NCI-H2107 (cell line): ENCODE measurements at places on chromosomes 1 and 21.

DNA sequence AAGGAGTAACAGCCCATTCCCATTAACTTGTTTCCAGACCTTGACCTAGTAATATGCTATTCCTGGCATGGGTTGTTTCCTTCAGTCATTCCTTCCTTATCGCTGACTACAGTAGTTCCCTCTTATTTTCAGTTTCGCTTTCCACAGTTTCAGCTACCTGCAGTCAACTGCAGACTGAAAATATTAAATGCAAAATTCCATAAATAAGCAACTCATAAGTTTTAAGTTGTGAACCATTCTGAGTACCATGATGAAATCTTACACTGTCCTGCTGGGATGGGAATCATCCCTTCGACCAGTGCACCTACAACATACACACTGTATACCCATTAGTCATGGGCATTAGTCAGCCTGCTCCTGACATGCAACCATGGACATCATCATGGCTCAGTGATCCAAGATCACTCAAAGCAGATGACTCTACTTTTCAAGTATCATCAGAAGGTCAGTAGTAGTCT lies 66.7 kb downstream of the CCDC30 start:
- DNase-seq, result no peak

GRCh38 chr1:114756009-114756892 lies 1.5 kb downstream of the CSDE1 start:
- no peak for DNase-seq

GRCh38 chr1:82377201-82377884 lies 576.6 kb downstream of the ADGRL2 start:
- no peak for DNase-seq

DNA sequence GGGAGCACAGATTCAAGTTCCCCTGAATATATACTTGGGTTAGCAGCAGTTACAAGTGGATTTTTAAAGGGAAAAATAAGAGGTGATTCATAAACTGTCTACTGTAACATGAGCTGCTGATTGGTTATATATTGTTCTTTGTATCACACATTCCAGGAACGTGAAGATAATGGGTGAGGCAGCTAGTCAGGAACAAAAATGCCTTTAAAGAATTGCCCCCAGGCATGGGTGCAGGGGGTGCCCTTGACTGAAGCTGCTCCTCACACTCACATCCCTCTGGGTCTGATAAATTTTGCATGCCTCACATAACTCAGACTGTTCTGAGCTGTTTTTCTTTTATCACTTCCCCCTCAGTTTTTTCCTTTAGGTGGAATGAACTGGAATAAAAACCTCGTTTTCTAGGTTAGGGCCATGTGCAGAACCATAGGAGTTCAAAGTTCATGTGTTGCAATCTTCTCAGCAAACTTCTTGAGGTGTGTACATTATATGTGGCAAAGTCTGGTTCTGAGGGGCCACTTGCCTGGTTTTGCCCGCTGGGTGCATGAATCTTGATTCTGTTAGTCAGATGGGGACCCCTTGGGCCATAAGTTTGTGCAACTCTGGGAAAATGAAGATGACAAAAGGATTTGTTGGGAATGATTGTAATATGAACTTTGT lies 21.1 kb downstream of the TBX19 start:
- DNase-seq, result no peak

DNA sequence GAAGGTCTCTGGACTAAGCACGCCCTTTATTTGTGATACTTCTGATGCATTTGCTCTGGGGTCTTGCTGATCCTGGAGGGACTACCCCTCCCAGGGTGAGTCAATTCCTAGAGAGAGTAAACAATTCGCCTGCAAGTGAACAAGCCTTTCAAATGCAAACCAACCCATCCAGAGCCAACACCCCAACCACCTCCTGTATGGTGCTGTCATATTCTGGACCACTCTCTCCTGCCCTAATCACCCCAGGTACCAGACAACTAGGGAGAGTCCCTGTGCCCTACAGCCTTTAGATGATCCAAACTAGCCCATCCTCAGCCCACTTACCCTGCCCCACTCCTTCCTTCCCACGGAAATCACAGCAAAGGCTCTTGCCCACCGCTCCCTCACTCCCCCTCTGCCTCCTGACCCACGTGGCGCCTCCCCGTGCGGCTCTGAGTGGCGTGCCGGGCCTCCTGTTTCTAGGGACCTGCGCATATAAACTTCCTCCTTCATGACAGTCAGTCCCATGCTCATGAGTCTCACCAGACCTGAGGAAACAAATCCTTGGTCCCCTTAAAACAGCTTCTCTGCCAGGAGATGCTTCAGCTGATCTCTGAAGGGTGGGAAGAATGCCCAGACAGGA lies 37.2 kb downstream of the ACTA1 start:
- DNase-seq, result no peak

- DNase-seq, result no peak
These were observed 14.3 kb upstream of the RGS1 start for GRCh38 chr1:192561301-192561700.

DNA sequence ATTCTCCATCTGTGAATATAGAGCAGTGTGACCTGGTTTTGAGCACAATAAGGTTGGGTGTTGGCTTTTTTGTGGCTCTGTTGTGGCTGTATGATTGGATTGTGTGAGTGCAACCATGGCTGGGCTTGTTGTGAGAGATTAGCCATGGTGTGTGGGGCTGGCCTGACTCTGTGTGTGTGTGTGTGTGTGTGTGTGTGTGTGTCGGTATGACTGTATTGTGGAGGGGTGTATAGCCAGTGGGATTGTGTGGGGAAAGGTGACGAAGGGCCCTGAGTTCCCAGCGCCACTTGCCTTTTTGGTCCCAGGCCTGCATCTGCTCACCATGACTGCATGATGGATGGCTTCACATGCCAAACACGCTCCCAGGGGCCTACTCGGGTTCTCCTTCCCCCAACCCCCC lies 5.9 kb upstream of the SLC6A9 start:
- no peak for DNase-seq

DNA sequence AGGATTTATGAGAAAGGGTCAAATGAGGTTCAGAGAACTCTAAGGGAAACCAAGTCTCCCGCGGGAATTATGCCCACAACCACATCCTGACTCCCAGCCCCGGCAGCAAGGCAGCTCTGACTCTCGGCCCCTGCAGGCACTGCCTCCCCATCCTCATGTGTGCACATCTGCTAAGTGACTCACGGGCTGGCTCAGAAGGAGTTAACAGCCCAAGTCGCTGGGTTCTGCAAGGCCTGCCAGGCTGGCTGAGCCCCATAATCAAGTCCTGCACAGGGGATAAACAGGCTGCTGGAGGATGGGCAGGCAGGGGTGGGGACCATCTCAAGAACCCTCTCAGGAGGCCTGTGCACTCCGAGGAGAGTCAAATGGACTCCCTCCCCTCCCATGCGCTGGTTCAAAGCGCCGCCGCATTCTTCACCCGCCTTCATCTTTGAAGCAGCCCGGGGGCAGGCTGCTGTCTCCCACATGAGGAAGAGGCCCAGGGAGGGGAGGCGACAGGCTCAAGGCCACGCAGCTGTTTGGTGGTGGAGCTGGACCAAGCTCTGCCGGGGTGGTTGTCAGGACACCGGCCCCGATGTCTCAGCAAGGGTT lies 344.3 kb downstream of the MATN1 start:
- DNase-seq, result no peak

DNA sequence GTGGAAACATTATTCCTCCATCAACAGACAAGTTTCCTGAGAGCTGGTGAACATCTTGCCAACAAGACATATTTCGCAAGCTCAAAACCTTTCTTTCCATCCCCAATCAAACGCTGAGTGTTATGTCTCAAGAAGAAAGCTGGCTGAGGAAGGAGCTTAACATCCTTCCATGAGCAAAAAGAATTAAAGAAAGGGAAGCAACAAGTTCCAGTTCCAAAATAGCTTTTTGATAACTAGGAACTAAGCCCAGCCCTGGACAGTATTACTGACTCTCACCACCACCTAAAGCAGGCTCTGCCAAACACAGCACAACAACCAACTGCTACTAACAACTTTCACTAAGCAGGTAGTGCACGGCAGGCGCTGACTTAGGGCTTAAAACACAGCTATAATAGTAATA lies 50.2 kb downstream of the CAPZB start:
- DNase-seq, result no peak

DNA sequence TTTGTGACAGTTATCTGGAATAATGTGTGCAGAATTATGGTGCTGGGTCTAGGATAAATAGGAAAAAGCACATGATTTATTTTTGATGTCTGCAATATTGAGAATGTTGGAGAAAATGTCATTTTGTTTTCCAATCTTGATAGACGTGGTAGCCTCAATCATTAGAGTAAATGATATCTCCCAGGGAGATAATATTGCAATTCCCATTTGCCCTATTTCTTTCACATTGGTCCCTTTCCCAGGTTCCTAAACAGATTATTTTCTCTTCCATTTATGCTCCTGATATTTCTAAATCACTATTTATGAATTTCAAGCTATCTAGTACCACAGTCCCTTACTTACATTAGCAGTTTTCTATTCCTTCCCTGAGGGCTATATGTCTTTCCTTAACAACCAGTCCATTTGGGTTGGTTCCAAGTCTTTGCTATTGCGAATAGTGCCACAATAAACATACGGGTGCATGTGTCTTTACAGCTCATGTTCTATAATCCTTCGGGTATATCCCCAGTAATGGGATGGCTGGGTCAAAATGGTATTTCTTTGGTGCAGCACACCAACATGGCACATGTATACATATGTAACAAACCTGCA lies 447.3 kb downstream of the PLA2G4A start:
- DNase-seq, result no peak

- no peak for DNase-seq
These were observed 98.9 kb downstream of the LYST start for GRCh38 chr1:235767795-235768194.

GRCh38 chr1:1170215-1171091 lies 3.2 kb upstream of the TTLL10 start:
- DNase-seq, result no peak

DNA sequence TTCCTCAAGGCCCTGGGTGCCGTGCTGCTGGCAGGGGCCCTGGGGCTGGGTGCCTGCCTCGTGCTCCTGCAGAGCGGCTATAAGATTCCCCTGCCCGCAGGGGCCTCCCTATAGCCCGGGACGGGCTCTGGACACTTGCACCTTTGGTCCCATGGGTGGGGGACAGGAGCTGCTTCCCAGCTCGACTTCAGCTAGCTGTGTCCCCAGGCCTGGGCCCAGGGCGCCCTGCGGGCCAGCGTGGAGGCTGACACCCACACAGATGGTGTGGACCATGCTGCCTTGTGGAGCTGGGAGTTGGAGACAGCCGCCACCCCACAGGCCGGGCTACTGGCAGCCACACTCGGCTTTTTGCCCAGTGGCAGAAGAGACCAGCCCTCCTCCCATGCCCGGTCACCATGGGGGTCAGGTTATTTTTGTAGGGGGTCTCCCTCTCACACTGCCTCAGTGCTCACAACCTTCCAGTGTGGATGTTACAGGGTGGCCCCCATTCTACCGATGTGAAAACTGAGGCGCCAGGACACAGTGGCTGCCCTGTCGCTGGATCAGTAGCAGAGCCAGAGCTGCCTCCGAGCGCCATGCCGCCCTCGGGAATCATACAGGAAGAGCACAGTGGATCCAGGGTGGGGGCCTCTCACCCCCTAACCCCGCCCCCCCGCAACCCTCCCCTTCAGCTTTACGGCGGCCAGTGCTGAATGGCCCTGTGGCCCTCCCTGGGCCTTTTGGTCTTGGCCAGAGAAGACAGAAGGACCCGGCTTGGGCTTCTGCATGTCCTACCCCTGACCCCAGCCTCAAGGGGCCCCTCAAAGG lies 57.8 kb downstream of the DISP3 start:
- no peak for DNase-seq

- DNase-seq, result no peak
These were observed 87.0 kb downstream of the POFUT2 start for GRCh38 chr21:45200581-45201296.

DNA sequence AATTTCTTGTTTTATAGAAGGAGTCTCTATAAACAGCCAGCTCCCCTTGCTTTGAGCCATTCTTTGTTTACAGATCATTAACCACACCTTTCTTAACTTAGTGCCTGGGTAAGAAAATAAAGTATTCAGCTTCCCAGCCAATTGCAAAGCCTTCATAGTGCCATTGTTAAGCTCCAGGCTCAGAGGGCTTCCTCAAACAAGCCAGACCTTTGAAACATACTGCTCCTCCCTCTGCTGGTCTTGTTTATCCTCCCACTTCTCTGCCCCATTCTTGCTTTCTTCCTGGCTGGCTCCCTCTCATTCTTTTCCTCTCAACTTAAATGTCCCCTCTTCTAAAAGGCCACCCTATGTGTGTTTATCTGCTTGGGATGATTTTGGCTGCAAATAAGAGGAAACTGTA lies 319.4 kb upstream of the ST6GALNAC5 start:
- DNase-seq, result no peak

- DNase-seq, result no peak
These were observed 7.3 kb upstream of the STUM start for GRCh38 chr1:226541231-226541630.

- DNase-seq, result no peak
These were observed 514 bp downstream of the S1PR1 start for GRCh38 chr1:101237229-101237837.

DNA sequence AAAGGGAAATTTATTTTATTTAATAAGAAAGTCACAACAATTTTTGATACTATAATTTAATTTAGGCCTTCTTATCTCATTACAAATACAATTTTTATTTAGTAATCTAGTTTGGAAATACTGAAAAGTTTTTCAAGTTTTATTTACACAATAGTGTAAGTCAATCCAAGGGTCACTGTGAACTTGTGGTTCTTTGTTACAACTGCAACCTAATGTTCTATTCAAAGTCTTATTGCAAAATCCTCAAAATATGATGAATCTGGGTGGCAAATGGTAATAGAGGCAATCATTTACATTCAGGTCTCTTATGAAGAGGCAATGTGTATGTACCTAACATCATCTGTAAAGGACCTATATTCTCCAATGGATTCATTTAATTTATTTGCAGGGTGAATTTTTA lies 421.2 kb downstream of the DPYD start:
- DNase-seq, result no peak

DNA sequence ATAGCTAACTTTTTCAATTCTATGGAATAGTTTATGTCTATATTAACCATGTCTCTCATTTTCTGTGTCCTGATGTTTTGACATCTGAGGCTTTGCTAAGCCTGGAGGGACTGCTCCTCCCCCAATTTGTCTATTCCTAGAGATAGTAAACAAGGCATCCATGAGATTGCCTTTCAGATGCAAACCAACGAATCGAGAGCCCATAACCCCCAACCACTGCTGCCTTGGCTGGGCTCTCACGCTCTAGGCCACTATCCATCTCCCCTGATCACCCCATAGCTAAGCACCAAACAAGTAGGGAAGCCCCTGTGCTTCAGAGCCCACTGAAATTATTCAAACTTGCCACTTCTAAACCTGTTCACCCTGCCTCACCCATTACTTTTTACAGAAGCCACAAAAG lies 437.7 kb downstream of the SETD4 start:
- DNase-seq, result no peak
